Retinal pigment epithelial cell (primary cell): ENCODE measurements at places on chromosomes 5 and 9.

DNA sequence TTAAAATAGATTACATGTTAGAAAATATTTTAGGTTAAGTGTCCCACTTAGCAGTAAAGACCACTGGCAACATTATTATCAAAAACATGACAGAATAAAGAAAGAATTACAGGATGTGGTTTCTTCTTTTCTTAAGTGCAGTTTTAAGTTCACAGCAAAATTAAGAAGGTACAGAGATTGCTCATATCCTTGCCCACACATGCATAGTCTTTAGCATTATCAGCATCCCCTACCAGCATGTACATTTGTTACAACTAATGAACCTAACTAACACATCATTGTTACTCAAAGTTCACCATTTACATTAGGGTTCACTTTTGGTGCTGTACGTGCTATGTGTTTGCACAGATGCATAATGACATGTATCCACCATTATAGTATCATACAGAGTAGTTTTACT lies 837.7 kb upstream of the CDH9 start:
- no peak for DNase-seq

- DNase-seq, result peak; percentile 77
Observed at GRCh38 chr5:146772881-146773466, 105.6 kb downstream of the PPP2R2B start.

DNA sequence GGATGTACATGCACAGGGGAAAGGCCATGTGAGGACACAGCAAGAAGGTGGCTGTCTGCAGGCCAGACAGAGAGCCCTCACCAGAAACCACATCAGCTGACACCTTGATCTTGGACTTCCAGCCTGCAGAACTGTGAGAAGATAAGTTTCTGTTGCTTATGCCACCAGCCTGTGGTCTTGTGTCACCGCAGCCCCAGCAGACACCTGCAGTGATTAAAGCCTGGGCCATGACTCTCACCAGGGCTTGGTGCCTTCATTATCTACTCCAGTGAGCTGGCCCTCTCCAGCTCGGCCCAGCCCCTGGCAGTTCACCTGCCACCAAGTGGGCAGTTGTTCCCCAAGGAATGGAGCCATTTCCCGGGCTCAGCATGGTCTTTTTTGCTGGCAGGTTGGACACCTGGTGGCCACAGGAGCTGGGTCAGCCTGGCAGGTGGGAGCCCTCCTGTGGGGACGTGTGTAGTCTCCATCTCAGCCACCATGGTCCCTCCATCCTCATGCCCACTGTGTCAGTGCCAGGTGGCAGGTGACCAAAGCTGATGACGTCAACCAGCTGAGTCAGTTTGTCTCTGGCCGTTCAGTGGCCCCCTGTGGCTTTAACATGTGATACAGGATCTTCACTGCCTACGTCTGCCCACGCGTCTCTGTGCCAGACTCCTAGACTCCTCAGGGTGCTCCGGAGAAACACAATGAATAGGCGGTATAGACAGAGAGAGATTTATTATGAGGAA lies 99.9 kb upstream of the PPP1R26 start:
- DNase-seq, result no peak

- DNase-seq, result no peak
Observed at GRCh38 chr5:156361436-156362109, 34.6 kb downstream of the SGCD start.

DNA sequence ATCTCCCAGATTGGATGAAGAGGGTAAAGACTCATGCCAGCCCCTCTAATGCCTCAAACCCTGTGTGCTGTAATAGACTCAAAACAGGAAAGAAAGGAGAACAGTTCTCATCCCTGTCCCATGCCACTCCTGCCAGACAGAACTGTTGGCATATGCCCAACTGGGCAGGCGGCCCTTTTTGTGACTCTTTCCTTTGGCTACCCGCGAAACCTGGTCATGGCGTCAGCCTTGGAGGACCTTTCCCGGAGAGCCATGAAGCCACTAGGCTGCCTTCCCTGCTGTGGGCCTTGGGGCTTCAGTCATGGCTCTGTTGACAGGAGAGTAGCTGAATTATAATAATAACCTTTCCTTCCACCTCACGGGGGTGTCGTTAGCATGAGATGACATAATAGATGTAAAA lies 75.9 kb upstream of the SEMA6A start:
- no peak for DNase-seq

GRCh38 chr5:60102961-60103693 lies 209.6 kb upstream of the PDE4D start:
- no peak for DNase-seq

DNA sequence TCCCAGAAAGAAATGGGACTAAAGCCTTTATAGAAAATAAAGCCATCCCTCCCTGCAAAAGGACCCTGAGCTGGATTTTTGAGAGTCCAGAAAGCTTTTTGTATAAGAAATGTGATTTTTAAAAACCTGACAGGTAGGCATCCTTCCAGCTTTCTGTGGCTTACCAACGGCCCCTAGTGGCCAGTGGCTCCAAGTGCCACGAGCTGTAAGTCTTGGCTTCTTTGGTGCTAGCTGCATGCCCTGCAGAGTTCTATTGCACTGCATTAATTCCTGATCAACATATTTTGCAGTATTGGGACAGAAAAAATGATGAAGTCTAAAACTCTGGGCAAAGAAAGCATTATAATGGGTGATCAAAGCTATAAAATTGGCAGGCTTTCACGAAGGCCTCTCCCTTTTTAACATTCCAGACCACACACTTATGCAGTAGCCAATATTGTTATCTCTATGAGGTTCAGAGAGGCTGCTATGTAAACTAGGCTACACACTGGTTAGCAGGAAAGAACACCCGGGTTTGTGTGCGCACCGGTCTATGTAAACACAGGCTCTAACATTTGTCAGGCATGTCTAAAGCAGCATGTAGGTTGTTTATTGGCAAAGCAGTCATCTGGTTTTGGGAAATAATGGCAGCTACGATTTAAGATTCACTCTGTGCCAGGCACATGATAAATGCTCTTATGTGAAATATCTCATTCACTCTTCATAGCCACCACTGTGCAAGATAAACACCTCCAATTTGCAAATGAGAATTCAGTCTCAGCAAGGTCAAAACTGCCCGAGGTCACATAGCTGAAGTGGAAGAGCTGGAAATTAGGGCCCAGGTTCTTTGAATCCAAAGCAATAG lies 55.2 kb downstream of the NMUR2 start:
- DNase-seq, result no peak

DNA sequence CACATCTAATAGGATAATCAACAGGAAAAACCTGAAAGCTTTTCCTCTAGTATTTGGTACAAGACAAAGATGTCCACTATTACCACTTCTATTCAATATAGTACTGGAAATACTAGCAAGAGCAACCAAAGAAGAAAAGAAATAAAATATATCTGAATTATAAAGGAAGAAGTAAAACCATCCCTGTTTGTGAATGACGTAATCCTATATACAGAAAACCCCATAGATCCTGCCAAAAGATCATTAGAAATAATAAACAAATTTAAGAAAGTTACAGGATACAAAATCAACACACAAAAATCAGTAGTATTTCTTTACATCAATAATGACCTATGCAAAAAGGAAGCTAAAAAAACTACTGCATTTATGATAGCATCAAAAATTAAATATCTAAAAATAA lies 1191.3 kb upstream of the C9orf72 start:
- no peak for DNase-seq

DNA sequence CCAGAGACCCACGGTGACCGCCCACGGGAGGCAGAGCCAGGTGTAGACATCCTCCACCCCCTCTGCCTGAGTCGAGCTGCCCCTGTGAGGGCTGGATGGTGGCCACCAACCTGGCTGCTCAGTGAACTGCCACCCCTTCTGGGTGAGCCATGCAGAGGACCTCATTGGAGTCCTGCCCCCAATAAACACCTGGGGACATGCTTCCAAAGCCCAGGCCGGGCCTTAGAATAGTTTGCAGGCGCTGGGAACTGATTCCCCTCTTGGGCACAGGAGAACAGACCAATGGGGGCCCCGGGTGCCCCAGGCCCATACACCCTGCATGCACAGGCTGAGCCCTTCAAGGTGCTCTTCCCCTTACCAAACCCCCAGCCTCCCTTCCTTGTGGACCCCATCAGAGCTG lies 38.1 kb upstream of the GFPT2 start:
- DNase-seq, result no peak

DNA sequence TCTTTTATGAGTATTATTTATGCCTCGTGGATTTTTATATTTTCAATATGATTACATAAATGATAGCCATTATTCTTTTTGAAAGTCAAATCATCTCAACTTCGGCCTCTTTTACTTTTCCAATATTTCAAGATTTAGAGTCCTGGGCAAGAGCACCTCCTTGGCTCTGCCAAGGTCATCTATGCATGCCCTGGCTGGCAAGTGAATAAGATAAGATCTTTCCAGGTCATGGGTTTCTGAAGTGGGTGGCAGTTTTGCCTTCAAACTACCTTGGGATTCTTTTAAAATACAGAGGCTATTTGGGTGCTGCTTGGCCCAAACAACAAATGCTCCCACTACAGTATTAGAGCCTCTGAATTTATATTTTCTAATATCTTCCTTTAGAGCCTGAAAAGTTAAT lies 95.4 kb downstream of the CWC27 start:
- no peak for DNase-seq

- peak; percentile 74 for DNase-seq
Observed at GRCh38 chr5:156475182-156476157, 148.5 kb downstream of the SGCD start.

DNA sequence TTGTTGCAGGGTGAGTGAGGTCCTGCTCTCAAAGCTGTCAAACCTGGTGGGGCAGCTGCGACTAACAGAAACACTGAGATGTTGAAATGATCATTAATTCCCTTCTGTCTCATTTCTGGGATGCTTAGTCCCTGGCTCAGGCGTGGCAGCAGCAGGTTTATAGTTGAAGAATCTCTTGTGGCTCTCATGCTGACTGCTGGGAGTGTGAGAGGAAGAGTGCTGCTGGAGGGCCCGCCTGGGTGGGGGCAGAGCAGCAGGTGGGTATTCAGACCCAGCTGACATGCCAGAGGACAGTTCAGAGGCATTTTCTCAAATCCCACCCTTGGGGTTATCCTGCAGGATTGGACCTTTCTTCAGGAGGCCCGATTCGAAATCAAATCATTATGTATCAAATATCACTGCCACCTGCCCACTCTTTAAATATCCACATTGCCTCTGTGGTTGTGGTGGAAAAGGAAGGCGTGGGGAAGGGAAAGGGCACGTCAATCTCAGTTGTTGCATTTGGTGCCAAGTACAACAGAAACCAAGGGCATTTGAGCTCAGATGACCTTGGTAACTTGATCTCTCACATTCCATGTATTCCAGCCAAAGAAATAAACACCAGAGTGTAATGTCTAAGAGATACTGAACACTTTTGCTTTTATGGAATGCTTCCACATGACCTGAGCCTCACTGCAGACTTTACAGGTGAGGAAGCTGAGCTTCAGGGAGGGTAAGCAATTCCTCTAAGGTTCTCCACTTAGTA lies 224.3 kb downstream of the AOPEP start:
- peak; percentile 9 for DNase-seq

DNA sequence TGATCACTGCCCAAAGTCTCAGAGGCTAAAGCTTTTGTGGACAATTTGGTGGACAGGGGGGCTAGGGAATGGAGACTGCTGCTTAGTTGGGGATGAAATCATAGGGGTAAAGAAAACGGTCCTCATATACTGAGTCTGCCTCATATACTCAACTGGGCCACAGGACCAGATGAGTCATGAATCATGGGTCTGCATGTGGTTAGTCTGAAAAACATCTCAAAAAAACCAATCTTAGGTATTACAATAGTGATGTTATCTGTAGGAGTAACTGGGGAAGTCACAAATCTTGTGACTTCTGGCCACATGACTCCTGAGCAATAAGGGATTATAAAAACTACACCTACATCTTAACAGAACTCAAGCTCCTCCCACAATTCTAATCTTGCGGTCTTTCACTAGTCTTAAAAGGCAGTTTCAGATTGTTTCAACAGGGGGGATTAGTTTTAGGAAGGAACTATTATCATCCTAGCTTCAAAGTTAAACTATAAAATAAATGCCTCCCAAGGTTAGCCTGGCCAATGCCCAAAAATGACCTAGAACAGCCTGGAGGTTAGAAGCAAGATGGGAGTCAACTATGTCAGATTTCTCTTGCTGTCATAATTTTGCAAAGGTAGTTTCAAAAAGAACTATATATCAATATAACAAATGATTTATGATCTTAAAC lies 17.5 kb downstream of the TMEM161B start:
- DNase-seq, result peak; percentile 75

GRCh38 chr5:1347571-1347970 lies 2.7 kb upstream of the CLPTM1L start:
- DNase-seq, result no peak

DNA sequence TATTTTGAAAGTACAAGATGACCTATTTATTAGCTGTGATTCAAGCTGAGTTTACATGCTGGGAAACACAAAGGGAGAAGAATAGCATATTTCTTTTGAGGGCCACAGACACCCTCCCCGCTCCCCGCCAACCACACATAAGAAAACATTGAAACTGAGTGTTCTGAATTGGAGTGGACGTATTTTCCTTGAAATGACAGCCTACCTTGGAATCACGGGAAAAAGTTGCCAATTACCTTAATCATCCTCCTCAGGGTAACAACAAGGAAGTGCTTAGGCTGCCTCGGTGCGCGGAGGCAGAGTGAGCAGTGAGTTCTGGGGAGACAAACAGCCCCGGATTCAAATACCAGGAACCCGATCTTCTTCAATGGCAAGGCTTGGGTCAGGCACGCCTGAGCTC lies 31.4 kb downstream of the CFAP77 start:
- DNase-seq, result no peak

DNA sequence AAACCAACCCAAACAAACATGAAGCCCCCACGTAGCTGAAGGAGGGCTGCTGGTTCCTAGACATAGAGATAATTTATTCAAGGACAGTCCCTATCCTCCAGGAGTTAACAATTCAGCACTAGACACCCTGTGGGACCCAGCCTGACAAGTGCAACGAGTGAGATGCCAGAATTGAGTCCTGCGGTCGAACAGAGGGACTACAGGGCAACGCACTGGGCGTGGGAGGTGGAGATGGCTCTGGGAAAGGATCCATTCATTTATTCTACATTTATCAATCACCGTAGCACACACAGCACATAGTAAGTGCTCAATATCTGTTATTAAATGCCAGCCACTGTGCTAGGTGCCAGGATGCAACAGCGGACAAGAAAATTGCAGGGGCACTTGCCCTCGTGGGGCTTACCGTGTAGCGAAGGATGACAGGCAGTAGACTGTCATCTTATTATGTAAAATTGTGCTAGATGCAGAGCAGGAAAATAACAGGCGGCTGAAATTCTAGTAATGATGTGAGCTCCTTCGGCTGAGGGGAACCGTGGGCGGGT lies 855 bp upstream of the ARHGAP26 start:
- no peak for DNase-seq

GRCh38 chr9:135480071-135480939 lies 723 bp downstream of the PPP1R26 start:
- DNase-seq, result no peak

- DNase-seq, result no peak
Observed at GRCh38 chr5:151950706-151951105, 26.1 kb upstream of the GLRA1 start.

- DNase-seq, result no peak
Observed at GRCh38 chr5:72479921-72480320, 27.3 kb downstream of the ZNF366 start.

- DNase-seq, result no peak
Observed at GRCh38 chr9:83472221-83472665, 66.0 kb downstream of the FRMD3 start.
